H1 (cell line): ENCODE measurements at places on chromosomes 6 and 20. TPM values are rescaled to one million over a fixed set of nuclear protein-coding genes. Genes with fewer than 3 reads are reported as not detected.

XRN2 gene
- total RNA-seq: 136 and 139 TPM in 2 replicates

AKAP7 gene
- total RNA-seq: 15.2 and 16.9 TPM in 2 replicates

GRCh38 chr6:112903361-112903760 lies 556.2 kb downstream of the RFPL4B start:
- DNase-seq: no peak

- no peak for DNase-seq
Measured at GRCh38 chr20:44284032-44284431, 27.0 kb downstream of the FITM2 start.

- DNase-seq: no peak
Measured at GRCh38 chr6:39901670-39902069, 32.6 kb downstream of the MOCS1 start.
